ENCODE measurements at places on chromosomes 6 and 20.
A peak's percentile ranks its signal among the peaks of the same experiment; 100 is the strongest.

DNA sequence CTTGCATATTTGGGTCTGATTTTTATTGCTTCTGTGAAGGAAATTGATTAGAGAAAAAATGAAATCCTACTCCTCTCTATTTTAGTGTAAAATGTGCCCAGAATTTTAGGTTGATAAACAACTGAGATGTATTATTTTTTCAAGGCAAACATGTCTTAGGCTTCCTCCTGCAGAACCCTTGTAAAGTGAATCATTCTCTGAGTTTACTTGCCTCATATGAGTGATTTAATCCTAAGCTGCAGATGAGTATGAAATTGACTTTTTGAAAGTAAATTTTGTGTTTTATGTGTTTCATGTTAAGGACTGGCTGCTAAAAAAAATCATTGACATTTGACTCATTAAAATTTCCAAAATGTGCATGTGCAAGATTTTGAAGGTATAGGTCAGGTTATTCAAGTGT is 138.5 kb upstream of the PHACTR1 start:
- peak; percentile 20 for DNase-seq

GRCh38 chr20:44208165-44208564 is 2.4 kb downstream of the OSER1 start:
- DNase-seq, result no peak

DNA sequence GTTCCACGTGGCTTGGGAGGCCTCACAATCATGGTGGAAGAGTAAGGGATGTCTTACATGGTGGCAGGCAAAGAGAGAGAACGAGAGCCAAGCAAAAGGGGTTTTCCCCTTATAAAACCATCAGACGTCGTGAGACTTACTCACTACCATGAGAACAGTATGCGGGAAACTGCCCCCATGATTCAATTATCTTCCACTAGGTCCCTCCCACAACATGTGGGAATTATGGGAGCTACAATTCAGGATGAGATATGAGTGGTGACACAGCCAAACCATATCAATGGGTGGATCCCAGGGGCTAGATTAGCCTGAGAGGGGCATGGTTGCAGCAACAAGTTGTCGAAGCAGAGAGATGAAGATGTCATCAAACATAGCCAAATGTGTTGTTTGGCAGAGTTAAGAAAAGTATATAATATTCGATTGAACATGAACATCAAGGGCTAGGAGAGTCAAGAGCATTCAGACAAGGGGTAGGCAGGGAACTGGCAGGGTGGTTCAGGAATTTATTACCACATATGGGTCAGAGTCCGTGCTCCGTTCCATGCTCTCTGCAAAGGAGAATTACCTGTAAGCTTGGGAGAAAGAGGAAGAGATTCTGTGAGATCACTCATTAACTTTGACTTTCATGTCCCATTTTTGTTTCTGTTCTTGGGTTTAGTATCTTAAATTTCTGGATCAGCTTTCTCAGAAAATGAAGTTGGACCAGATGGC is 98.8 kb downstream of the CCDC170 start:
- no peak for DNase-seq

- DNase-seq, result no peak
Measured at GRCh38 chr20:59376998-59377397, 76.6 kb downstream of the EDN3 start.

DNA sequence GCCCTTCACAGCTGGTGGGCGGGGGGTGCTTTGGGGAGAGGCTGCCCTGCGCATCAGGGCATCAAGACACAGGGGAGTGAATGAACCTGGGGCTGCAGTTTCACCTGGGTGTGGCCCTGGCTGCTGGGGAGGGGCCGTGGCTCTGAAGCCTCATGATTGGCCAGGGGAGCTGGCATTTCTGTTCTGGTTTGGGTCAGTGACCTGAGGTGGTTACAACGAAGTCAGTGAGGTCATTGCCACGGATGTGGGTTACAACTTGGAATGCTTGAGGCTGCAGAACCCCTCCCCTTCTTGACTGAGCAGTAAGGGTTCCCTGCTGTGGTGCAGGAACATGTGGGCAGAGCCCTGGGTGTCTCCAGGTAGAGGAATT is 3.0 kb downstream of the TCEA2 start:
- peak; percentile 88 for DNase-seq

- no peak for DNase-seq
Measured at GRCh38 chr20:20201639-20202038, 149.3 kb downstream of the CFAP61 start.

GRCh38 chr6:66940003-66940402 is 1233.0 kb upstream of the EYS start:
- no peak for DNase-seq

DNA sequence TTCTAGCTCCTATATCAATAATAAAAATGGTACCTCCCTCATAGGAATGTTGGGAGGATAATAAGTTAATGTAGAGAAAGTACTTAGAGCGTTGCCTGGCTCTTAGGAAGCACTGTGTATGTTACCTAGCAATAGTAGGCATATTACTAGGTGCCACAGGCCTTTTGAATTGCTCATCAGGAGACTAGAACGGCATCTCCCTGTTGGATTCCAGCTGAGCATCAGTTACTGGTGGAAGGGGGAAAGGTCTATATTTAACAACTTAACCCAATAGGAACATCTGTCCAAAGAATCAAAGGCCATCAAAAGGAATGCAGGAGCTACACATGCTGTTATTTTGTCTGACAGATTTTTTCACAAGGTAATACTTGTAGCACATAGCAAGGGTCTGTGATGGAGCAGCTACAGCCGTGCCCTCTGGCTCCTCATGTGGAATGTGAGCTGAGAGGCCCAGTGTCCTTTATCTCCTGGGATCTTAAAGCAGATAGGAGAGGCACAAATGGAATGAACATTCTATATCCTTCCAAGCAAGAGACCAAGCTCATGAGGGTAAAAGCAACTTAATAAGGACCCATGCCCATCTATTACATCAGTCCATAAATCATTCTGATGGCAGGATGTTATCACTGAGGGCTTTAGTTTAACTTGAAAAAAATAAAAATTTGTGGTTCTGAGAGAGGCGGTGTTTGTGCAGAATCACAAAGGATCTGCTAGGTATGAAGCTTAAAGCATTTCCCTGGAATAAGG is 184.9 kb upstream of the LAMP5 start:
- peak; percentile 57 for DNase-seq

GRCh38 chr6:17705428-17705777 is 1.3 kb downstream of the NUP153 start:
- peak; percentile 86 for DNase-seq

GRCh38 chr6:137904822-137905617 is 38.0 kb downstream of the TNFAIP3 start:
- peak; percentile 66 for DNase-seq

GRCh38 chr6:109295109-109295773 is 87.0 kb downstream of the CD164 start:
- no peak for DNase-seq

GRCh38 chr6:153872946-153873345 is 166.1 kb upstream of the OPRM1 start:
- DNase-seq, result no peak

DNA sequence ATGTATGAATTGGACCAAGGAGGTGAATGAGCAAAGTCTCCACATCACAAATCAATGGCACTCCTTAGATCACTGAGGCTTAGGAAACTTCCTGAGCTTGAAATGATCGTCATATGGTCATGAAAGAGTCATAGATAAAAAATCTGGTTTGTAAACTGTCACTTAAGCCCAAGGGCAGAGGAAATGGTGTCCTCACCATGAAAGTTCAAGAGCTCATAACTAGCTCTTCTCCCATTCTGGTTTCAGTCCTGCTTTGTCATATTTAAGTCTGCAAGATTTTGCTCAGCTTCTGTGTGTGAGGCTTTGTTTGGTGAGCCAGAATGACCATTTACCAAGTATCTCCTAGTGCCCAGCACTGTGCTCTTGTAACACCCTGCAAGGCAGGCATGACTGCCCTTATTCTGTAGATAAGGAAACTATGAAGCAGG is 60.5 kb downstream of the GJA10 start:
- peak; percentile 81 for DNase-seq

GRCh38 chr20:62487118-62487517 is 11.3 kb upstream of the GATA5 start:
- no peak for DNase-seq

- DNase-seq, result peak; percentile 68
Measured at GRCh38 chr20:18276821-18277220, 11.5 kb upstream of the ZNF133 start.

GRCh38 chr6:159713984-159714383 is 13.3 kb upstream of the WTAP start:
- DNase-seq, result no peak

- DNase-seq, result peak; percentile 41
Measured at GRCh38 chr6:68634726-68635411, at the start of gene ADGRB3. TSS of gene ADGRB3 (plus strand) at chr6:68635282. CDS start at chr6:68638676, 3,394 bp downstream.

DNA sequence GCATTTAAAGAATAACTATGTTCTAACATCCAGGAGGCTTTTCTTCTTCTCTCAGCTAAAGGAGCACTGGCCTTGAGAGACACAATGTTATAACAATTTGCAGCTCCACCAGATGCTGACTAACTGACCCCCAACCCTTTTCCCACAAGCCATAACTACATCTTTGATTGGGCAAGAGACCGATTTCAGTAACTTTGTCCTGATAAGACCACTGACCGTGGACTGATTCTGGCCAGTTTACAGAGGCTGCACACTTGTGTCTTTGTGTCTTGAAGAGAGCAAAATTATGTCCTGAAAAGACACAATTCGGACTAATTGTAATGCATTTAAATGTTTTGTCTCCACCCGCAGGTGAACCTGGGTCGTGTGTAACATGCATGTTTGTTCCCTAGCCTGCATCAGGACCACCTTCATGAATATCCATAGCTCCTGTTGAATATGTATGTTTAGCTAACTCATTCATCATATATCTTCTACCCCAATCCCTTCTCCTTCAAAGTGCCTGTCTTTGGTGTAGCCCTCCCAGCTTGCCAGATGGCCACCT is 22.3 kb downstream of the ABRACL start:
- DNase-seq, result no peak

- DNase-seq, result no peak
Measured at GRCh38 chr6:112939563-112939962, 592.4 kb downstream of the RFPL4B start.

DNA sequence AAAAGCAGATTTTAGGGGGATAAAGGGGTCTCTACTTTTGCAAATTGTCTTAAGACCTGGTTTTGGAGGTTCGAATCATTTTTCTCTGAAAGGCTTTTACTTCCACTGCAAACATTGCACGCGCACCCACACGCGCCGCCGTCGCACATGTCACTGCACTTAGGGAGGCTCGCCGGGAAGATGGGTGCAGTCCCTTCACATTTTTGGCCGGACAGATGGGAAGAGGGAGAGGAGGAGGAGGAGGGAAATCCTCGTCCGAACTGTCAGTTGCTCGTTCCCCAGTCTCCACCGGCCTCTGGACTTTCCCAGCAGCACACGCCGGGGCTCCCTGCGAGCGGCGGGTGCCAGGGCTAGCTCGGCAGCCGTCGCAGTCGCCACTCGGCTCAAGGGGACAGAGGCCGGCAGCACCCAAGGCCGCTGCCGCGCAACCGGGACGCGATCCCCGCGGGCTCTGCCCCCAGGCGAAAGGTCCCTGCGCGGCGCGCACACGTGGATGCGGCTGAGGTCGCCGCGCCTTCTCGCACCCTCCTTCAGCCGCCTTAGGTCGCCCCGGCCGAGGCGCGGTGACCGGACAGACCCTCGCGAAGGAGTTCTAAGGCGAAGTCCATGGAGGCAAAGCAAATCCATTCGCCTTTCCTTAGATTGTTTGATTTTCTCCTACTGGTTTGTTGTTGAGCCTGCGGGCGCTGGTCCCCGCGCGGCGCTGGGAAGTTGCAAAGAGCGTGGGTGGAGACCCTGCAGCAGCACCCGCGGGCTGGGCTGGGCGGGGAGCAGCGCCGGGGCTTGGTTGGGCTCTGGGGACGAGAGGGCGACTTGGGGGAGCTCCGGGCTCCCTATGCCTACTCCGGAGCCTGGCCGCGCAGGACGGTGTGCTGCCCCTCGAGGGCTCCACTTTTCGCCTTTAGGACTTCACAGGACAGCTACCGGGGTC is 1.2 kb downstream of the MYB start:
- peak; percentile 19 for DNase-seq
